ENCODE measurements at places on chromosomes 6 and 20.

DNA sequence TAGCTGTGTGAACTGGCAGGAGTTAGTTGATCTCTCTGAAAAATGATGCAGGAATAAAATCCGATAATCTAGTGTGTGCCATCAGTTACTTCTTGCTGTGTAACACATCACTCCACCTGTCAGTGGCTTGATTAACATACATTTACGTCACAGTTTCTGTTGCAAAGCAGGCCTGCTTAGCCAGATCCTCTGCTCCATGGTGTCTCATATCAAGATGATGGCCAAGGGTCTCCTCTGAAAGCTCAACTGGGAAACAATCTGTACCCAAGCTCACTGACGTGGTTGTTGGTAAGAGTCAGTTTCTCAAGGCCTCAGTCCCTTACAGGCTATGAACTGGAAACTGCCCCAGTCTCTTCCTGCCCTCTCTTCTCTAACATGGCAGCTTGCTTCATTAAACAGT is 51.8 kb downstream of the FOXA2 start:
- DNase-seq, result no peak

GRCh38 chr6:89028774-89029173 is 51.8 kb upstream of the PNRC1 start:
- no peak for DNase-seq

GRCh38 chr6:109295109-109295773 is 87.0 kb downstream of the CD164 start:
- DNase-seq, result no peak

- DNase-seq, result no peak
Measured at GRCh38 chr6:105278035-105278434, 98.2 kb upstream of the POPDC3 start.

DNA sequence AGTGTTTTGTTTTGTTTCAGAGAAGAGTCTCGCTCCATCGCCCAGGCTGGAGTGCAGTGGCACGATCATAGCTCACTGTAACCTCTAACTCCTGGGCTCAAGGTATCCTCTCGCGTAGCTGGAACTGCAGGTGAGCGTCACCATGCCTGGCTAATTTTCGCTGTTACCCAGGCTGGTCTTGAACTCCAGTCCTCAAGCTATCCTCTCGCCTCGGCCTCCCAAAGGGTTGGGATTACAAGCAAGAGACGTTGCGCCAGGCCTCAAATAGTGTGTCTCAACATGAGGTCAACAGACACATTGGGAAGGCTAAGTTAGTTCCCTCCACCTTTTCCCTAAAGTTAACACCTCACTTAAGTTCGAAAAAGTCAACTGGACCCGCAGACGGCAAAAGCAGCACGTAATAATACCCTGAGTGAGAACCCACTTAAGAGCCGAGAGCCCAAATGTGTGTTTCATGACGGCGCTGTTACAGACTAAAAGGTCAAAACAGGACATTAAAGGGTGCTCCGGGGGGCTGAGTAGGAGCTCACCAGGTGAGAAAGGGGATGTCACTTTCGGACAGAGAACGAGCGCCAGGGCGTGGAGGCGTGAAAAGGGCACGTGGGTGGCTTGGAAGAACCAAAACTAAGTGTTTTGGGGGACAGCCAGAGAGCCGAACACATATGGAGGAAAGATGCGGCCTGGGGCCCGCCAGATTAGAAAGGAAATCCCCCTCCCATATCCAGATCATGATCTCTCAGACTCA is 499 bp downstream of the TTI1 start:
- no peak for DNase-seq

DNA sequence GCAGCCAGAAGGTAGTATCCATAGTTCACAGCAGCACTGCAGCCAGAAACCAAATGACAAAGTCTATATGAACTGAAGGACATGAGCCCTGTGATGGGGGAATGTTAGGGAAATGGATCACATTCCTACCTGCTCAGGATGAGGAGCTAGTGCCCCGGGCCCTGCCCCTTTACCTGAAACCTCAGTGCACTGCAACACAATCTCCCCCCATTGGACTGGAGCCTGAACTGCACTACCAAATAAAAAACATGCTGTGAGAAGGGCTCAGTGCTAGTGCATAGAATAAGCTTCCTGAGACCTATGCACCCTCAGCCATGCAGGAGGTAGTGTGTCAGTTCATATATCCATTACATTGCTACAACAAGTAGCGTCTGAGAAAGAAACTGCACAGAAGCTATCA is 477.8 kb downstream of the HACE1 start:
- DNase-seq, result no peak

GRCh38 chr20:8398263-8399051 is 266.4 kb downstream of the PLCB1 start:
- DNase-seq, result no peak

DNA sequence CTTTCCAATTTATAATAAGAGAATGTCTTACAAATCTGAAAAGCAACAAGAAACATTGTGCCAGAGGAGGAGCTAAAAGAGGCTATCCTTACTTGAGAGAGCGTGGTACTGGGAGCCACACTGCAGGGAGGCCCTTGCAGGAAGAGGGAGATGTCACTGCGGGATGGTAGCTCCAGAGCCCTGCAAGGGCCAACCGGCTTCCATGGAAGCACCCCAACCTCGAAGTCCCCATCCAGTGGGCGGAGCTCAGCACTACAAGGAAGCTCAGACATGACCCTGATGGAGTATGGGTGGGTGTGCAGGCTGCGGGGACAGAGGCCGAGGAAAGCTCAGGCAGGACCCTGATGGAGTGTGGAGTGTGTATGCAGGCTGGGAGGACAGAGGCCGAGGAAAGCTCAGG is 57.8 kb upstream of the RPS6KA2 start:
- DNase-seq, result no peak

All from CD4-positive, alpha-beta T cell treated with Interleukin-6 at 100 ng/mL for 8 hours (primary cell).